ENCODE measurements at places on chromosomes 4 and X.

DNA sequence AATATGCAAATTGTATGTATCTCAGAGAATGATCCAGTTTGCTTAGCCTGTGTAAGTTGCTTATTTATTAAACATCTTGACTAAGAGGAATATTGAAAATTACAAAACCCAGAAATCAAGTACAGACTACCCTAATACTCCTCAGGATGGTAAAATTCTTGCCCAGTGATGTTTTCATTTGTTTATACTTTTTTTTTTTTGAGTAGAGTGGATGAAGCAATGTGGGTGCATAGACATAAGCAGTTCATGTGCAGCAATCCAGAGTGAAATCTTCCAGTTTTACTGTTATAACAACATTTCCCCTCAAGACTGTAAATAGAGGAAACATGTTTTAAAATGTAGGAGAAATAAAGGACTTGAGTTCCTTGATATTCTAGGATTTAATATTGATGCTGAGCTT, 4.7 kb downstream of the GLRB start:
- no peaks in the 10 kb centered on the region for H3K4me1 ChIP-seq
- no peak for DNase-seq
- no peak overlapping the region for H3K4me3 ChIP-seq
- no peaks in the 10 kb centered on the region for H3K36me3 ChIP-seq
- H3K27me3 ChIP-seq: no peaks in the 10 kb centered on the region

- no peaks in the 10 kb centered on the region for H3K4me1 ChIP-seq
- no peak for DNase-seq
- no peak overlapping the region for H3K4me3 ChIP-seq
- peaks cover 22% of the 10 kb centered on the region for H3K27me3 ChIP-seq
Observed at GRCh38 chr4:5923376-5923775, 30.5 kb upstream of the CRMP1 start.

DNA sequence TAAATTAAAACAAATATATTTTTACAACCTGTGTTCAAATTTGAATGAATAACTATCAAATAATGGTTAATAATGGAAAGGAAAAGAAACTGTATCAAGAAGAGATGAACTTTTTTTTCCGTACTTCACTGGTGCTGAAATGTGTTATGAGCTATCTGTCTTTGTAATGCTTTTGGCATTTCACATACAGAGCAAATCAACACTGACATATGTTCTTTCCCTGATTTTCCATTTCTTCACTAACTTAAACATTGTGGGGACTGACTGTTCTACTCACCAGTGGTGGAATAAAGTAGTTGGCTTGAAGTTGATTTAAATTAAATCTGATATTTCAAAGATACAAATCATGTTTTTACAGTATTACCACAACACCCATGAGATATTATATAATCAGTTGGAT, 304.0 kb upstream of the BMP3 start:
- H3K4me3 ChIP-seq: no peak overlapping the region
- H3K4me1 ChIP-seq: no peaks in the 10 kb centered on the region
- no peaks in the 10 kb centered on the region for H3K36me3 ChIP-seq
- DNase-seq: no peak
- no peak overlapping the region for H3K27ac ChIP-seq

- no peaks in the 10 kb centered on the region for H3K36me3 ChIP-seq
- no peaks in the 10 kb centered on the region for H3K4me1 ChIP-seq
- no peak for DNase-seq
- no peak overlapping the region for H3K27ac ChIP-seq
- H3K4me3 ChIP-seq: no peak overlapping the region
Observed at GRCh38 chrX:75673468-75673867, 111.6 kb downstream of the MAGEE2 start.

- no peak for DNase-seq
- H3K4me1 ChIP-seq: no peaks in the 10 kb centered on the region
- H3K4me3 ChIP-seq: no peak overlapping the region
- H3K27me3 ChIP-seq: no peaks in the 10 kb centered on the region
Observed at GRCh38 chr4:148025981-148026380, 294.1 kb downstream of the ARHGAP10 start.

DNA sequence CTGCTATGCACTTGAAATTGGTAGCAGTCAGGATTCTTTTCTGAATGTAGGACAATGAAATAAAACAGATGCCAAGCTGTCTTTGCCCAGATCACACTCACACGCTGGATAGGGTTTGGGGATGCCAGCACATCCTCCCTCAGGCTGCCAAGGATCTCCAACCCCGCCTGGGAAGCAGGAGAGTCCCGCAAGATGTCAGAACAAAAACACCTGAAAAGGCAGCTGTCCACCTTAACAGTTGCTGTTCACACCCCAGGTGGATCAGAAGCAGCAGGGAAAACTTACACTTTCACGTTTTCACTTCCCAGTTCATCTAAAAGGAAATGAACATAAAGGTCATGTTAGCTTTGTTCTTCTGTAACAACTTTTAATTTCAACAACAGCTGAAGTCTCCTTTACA, 35.7 kb downstream of the TMEM154 start:
- no peak overlapping the region for H3K27ac ChIP-seq
- H3K4me3 ChIP-seq: no peak overlapping the region
- no peaks in the 10 kb centered on the region for H3K27me3 ChIP-seq
- H3K4me1 ChIP-seq: peaks cover 4% of the 10 kb centered on the region

GRCh38 chrX:130719413-130719812, 183.6 kb downstream of the ENOX2 start:
- no peak overlapping the region for H3K27ac ChIP-seq
- no peak for DNase-seq
- H3K27me3 ChIP-seq: no peaks in the 10 kb centered on the region
- peaks cover 38% of the 10 kb centered on the region for H3K4me1 ChIP-seq
- no peaks in the 10 kb centered on the region for H3K36me3 ChIP-seq

DNA sequence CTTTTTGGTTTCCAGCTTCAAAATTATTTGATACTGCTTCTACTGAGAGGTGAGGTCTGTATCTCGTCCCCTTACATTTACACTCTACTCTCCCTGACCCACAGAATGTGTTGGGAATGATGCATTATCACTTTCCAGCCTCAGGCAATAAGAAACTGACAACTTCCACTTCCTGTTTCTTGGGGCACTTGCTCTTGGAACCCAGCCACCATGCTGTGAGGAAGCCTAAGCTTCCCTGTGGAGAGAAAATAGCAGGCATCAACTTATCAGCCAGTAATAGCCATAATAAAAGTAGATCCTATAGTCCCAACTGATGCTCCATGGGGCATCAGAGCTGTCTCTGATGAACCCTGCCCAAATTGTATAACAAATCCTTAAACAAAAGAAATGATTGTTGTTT, 32.6 kb downstream of the RELL1 start:
- no peak overlapping the region for H3K27ac ChIP-seq
- no peaks in the 10 kb centered on the region for H3K36me3 ChIP-seq
- peaks cover under 1% of the 10 kb centered on the region for H3K4me1 ChIP-seq
- H3K27me3 ChIP-seq: peaks cover 2% of the 10 kb centered on the region
- no peak for DNase-seq

GRCh38 chr4:85228264-85228663, 246.7 kb upstream of the ARHGAP24 start:
- no peaks in the 10 kb centered on the region for H3K27me3 ChIP-seq
- DNase-seq: no peak
- no peak overlapping the region for H3K4me3 ChIP-seq
- H3K27ac ChIP-seq: no peak overlapping the region
- H3K36me3 ChIP-seq: no peaks in the 10 kb centered on the region
- no peaks in the 10 kb centered on the region for H3K4me1 ChIP-seq

DNA sequence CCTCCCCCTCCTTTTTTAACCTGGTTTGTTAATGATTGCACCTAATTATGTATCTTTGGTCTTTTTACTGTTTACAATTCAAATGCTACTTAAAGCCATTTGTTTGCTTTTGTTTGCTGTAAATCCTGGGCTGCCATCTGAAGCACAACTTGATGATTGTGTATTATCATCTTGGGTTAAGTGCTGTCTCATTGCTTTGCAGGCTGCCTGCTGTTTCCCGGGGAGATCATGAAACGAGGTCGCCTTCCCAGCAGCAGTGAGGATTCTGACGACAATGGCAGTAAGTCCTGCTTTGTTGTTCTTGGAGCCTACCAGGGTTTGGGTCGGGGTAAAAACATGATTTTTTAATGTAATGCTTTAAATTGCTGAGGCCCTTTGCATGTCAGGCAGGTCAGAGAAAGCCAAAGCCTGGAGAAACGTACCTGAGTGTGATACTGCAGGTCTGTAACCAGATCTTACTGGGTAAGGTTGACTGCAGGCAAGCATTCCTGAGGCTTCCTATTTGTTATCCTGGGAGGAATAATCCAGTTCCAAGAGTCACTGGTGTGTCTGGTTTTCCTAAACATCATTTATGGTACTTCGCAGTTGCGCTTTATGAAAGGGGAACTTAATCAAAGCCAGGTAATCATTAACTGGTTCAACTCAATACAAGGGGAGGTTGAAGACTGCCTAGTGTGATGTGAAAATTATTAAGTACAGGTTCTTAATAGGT, 22.2 kb downstream of the JADE1 start:
- H3K27me3 ChIP-seq: no peaks in the 10 kb centered on the region
- H3K36me3 ChIP-seq: peaks cover 64% of the 10 kb centered on the region
- no peak for DNase-seq
- H3K4me1 ChIP-seq: no peaks in the 10 kb centered on the region

DNA sequence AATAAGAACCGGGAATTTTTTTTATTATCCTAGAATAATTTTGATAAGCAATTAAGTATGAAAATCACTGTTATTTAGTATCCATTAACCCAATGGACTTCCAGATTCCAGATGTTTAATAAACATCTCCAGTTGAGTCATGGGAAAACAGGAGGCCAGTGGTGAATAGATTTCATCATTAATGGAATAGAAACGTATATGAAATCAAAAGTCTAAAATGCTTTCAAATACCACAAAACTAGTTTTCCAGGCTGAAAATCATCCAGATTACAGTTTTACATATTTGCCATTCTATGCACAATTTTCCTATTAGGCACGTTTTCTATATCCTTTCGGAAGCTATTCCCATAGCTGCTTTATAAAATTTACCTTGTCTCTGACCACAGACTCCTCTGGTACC, 35.0 kb downstream of the IRF2 start:
- no peaks in the 10 kb centered on the region for H3K27me3 ChIP-seq
- no peak overlapping the region for H3K27ac ChIP-seq
- H3K4me3 ChIP-seq: no peak overlapping the region
- no peaks in the 10 kb centered on the region for H3K36me3 ChIP-seq
- peaks cover 4% of the 10 kb centered on the region for H3K4me1 ChIP-seq

DNA sequence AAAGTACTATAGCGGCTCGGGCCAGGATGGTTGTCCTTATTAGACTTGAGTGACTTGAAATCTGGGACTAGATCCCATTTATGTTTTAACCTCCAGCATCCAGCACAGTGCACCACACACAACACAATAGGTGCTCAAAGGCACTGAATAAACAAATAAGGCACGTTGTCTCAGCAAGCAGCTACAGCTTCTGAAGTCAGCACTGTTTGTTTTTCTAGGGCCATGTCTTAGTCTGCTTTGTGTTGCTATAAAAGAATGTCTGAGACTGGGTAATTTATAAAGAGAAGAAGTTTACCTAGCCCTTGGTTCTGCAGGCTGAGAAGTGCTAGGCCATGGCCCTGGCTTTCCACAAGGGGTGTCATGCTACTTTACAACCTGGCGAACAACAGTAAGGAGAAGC, 102.1 kb upstream of the LNX1 start:
- H3K4me3 ChIP-seq: no peak overlapping the region
- H3K27ac ChIP-seq: no peak overlapping the region
- no peaks in the 10 kb centered on the region for H3K27me3 ChIP-seq
- no peak for DNase-seq
- no peaks in the 10 kb centered on the region for H3K4me1 ChIP-seq

DNA sequence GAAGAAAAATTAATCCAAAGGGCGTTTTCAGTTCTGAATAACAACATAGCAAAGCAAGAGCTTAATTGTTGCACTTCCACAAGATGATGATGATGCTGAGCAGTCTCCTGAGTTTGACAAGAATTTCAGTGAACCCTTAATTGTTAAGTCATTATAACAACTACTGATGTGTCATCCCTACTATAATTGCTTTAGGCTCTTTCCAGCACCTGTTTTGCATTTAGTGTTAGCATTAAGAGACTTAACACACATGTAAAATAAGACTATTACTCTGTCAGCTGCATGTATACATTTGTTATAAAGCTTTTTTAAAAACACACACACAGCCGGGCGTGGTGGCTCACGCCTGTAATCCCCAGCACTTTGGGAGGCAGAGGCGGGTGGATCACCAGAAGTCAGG, 37.9 kb upstream of the GALNT7 start:
- no peaks in the 10 kb centered on the region for H3K27me3 ChIP-seq
- no peak overlapping the region for H3K27ac ChIP-seq
- no peaks in the 10 kb centered on the region for H3K36me3 ChIP-seq
- H3K4me3 ChIP-seq: no peak overlapping the region
- no peak for DNase-seq

DNA sequence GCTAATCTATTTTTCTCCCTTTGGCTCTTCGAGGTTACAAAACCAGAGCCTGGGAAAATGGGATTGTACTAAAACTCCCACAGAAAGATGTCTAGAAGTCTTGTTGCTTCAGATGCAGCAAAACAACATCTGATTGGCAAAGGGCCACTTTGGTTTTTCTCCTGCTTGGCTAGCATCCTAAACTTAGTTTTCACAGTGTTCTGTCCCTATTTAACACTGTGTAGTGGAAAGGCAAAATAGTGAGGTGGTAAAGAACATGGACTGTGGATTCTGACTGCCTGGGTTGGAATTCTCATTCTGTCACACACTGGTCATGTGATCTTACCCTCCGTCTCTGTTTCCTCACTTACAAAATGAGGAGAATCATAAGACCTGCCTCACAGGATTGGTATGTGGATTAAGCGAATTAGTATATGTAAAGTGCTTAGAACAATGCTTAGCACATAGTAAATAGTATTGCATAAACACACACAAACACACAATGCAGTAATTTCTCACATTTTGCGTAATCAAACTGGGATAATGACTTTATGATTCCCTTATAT, 23.5 kb downstream of the TIGD2 start:
- H3K36me3 ChIP-seq: no peaks in the 10 kb centered on the region
- DNase-seq: no peak
- H3K4me1 ChIP-seq: no peaks in the 10 kb centered on the region
- no peak overlapping the region for H3K27ac ChIP-seq
- no peaks in the 10 kb centered on the region for H3K27me3 ChIP-seq

- no peak overlapping the region for H3K4me3 ChIP-seq
- H3K36me3 ChIP-seq: no peaks in the 10 kb centered on the region
- DNase-seq: no peak
- peaks cover 16% of the 10 kb centered on the region for H3K4me1 ChIP-seq
- peaks cover 34% of the 10 kb centered on the region for H3K27me3 ChIP-seq
Observed at GRCh38 chr4:8319061-8319460, 49.5 kb downstream of the HTRA3 start.

DNA sequence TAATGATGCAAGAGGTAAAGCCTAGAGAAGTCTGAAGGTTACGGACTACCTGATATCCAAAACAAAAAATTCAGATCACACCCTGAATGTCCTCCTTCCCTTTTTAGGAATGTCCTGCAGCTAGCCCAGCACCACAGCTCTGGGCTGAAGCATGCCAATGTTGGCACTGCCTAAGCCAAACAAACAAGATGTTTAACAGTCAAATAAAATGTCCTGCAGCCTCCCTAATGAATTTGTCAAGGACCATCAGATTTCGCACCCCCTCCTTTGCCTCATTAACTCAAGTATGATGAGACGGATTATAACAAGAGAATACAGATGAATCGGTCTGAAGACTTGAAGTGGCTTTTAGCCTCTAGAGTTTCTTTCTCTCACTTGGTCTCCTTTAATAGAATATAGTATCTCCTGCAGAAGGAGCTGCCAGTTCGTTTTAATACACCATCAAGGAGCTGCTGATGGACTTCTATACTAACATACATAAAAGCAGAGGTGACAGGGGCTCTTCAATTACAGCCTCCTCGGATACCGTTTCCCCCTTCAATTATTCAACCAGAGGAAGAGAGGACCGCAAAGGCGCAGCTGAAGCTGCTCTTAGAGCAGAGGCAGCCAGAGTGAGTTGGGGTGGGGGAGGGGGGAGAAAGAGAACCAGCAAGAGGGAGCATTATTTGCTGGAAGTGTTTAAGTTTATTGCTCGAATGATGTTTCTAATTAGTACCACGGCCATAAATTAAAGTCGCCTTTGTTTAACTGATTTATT, 3.0 kb upstream of the MAB21L2 start:
- peaks cover 10% of the 10 kb centered on the region for H3K4me1 ChIP-seq

Data from K562 (cell line).